ENCODE measurements at places on chromosomes 12 and 14.

DNA sequence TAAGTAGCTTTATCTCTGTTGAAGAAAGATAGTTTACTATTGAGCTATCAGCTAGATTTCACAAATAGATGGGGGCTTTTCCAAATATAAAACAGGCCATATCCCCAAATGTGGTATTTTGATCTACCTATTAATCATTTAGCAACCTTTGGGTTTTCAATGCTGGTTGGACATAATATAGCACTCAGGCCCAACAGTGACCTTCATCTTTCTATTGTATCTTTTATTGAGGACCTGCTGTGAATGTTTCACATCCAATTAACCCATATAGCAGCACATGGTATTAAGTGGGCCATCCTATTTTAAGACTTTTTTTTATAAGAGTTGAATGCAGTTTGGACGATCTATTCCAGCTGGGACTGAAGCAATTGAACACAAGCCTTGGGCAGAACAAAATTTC, 10.0 kb upstream of the NR1H4 start:
- DNase-seq, result no peak

- DNase-seq, result no peak
Measured at GRCh38 chr12:100403446-100403845, 46.6 kb downstream of the SLC17A8 start.

- no peak for DNase-seq
Measured at GRCh38 chr14:24475261-24475660, 32.7 kb upstream of the SDR39U1 start.

DNA sequence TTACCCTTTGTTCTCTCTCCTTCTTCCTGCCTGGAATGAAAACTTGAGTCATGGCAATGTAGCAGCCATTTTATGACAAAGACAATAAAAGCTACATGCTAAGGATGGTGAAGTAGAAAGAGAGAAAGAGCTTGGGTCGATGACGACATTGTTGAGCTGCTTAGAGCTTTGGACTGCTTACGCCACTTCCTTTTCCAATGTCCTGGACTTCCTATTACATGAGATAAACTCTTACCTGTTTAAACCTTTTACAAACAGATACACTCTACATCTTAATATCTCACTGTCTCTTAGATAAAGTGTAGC, 70.1 kb downstream of the PEBP1 start:
- peak; percentile 15 for DNase-seq

GRCh38 chr14:69459122-69459521, 25.4 kb upstream of the PLEKHD1 start:
- DNase-seq, result no peak

Data from suppressor macrophage treated with lipopolysaccharide for 4 hours (primary cell).